ENCODE measurements at places on chromosomes 11 and 22.

GRCh38 chr11:32266601-32267000, 168.7 kb downstream of the WT1 start:
- DNase-seq, result no peak

GRCh38 chr11:117072517-117073461, 25.4 kb downstream of the SIK3 start:
- DNase-seq, result peak; percentile 59

- DNase-seq, result peak; percentile 24
Measured at GRCh38 chr11:43962383-43963278, 20.2 kb downstream of the C11orf96 start.

DNA sequence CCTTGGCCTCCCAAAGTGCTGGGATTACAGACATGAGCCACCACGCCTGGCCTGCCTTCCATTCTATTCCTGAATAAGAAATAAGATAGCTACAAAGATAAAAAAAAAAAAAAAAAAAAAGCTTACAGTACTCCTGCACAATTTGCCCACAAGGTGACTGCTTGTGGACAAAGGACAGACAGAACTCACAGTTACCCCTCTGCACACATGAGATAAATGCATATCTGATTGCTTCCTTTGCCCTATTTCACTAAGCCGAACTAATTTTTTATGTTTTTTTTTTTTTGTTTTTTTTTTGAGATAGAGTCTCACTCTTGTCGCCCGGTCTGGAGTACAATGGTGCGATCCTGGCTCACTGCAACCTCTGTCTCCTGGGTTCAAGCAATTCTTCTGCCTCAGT, 23.6 kb upstream of the HSPA8 start:
- DNase-seq, result no peak

DNA sequence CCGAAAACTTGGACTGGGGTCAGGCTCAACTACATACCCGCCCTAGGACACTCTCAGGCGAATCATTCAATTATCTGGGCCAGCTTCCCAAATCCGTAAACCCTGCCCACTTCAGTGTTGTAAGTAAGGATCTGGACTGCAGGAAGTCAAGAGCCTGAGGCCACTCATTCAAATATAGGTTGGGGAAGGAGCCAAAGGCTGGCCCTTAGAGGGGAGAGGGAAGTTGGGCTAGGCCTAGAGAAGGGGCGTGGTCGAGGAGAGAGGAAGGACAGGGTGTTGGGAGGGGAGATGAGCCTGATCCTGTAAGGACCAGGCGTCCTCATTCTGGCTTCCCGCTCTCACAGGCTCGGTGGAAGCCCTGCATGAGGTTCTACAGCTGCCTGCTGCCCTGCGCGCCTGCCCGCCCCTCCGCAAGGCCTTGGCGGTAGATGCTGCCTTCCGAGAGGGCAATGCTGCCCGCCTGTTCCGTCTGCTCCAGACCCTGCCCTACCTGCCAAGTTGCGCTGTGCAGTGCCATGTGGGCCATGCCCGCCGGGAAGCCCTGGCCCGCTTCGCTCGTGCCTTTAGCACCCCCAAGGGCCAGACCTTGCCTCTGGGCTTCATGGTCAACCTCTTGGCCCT, 3.0 kb downstream of the SAC3D1 start:
- no peak for DNase-seq

DNA sequence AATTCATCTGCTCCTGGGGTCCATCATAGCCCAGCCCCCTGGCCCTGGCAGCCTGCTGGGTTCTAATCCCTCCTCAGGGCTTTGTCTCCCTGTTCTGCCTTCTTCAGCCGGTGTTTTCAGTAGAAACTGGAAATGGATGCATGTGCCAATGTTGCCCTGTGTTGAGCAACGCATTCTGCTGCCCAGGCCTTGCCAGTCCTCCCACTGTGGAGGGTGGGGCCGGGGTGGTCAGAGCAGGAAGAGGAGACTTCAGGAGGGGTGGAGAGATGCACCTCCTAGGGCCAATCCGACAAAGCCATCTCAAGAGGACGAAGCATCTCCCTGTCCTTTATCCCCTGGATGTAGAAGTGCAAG, 27.6 kb upstream of the ZBTB16 start:
- DNase-seq, result no peak

DNA sequence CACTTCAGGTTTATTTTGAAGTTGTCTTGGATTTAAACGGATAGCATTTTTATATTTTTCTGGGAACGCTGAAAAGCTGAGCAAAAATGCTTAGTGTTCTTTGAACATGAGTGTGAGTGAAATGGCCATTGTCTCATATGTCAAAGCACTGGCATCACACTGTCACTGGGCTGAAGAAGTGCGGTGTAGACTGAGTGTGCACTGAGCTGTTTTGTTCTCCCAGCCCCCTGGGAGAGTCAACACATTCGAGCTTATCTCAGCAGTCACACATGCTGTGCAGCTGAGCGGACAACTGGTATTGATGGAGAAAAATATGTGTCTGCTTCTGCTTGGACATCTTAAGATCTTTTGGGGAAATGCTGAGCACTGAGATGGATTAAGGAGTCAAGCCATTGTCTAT, 90.8 kb downstream of the TECTA start:
- no peak for DNase-seq

GRCh38 chr11:117486059-117486458, 158.4 kb downstream of the CEP164 start:
- DNase-seq, result no peak

DNA sequence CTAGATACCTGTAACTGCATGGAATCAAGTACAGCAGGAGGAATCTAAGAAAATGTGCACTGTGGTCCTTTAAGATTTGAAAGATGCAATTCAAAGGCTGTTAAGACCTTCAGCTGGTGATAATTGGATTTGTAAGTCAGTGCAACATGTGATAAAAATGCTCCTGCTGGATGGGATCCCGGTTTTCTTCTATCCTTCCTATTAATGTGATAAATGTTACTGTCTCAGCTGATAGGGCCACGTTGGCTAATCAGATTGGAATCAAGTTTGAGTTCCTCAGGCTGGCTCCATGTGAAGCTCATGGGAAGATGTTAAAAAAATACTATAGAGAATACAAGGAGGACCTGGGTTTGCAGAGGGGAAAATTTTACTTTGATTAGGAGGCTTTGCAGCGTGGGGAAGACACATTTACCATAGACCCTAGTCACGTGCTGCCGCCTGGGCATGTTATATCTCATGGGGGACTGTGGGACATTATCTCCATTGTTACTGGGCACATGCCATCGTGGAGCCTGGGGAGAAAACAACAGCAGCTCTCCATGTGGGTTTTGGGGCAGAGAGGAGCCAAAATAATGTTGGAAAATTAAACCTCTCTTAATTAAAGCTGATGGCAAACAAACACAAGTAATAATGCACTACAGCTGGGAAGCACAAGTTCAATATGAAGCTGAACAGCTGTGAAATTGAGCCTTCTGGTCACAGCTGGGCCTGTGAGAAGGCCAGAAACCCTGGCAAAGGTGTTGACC, 652.5 kb downstream of the NTM start:
- no peak for DNase-seq

DNA sequence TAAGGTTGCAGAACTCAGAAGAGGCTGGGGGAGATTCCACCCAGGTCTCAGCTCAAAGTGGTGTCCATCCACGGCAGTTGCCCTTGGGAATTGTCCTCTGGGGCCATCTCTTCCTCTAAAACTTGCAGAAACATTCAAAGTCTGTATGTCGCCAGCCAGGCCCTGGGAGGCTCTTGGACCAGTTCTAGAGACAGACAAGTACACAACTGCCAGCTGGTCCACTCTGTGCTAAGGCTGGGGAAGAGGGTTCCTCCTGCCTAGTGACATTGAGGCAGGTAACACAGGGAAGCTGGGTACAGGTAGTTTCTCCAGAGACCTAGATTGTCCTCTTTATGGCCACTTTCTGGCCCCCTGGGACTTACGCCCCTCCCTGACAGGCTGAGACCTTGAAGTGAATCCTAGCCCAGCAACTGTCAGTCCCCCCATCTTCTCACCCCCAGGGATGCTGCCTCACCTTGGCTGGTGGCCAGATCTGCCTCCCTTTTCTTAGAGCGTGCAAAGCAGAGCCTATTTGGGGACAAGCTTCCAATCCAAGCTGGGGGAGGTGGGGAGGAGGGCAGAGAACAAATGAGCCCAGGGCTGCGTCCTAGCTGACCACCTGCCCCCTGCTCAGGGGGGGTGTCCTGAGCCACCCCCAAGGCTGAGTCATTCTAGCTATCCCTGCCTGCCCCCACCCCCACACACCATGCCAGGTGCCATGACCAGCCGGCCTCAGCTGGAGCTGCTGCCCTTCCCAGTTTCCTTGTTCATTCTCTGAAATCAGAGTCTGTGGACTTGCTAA, 8.4 kb downstream of the FAM83F start:
- no peak for DNase-seq

DNA sequence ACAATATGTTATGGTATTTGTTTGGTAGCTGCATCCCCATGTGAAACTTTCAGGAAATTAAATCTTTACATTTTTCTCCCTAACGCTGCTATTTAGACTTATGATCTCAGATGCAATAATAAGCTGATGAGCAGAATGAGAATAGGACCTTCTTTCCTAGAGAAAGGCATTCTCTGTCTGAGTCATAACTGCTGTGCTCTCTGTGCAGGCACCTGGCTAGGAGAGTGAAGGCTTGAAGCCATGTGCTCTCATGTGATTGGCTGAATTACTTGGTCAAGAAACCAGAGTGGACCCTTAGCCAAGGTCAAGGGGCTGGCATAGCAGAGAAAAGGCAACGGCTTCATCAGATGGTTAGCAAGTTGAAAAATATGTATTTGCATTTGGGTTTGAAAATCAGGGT, 185.0 kb downstream of the ADAMTS15 start:
- no peak for DNase-seq
